CD8-positive, alpha-beta T cell (primary cell): ENCODE measurements at places on chromosomes 16 and 17. TPM values are rescaled to one million over a fixed set of nuclear protein-coding genes. Genes with fewer than 3 reads are reported as not detected.

HNF1B gene
- total RNA-seq = not detected

- DNase-seq = no peak
Observed at GRCh38 chr17:80358131-80358530, 56.8 kb upstream of the ENDOV start.

DNA sequence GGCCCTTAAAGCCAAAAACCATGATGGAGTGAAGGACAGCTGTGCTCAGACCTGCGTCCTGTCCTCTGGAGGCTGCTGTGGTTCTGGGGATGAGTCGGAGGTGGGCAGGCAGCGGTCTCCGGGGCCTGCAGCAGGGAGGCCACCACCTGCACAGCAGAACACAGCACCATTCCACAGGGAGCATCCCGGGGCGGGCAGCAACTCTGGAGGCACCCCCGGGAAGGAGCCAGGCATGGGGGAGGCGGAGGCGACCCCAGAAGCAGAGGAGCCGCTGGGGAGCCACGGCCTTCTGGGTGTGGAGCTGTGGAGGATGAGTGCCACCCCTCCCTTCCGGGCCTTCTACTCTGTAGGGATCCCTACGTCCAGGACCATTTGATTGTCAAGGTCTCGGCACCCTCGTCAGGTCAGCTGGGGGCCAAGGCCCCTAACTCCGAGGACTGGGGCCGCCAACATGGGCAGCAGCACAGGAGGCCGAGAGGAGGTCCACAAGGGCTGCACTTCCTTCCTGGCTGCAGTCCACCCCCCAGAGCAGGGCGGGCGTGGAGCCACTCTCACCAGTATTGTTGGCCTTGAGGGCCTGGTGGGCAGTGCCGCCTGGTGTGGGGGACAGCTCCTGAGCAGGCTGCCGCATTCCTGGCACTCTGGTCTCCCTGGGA, 23.8 kb downstream of the CEP131 start:
- no peak for DNase-seq

- no peak for DNase-seq
Observed at GRCh38 chr16:57638381-57638780, 10.0 kb downstream of the ADGRG1 start.

DNA sequence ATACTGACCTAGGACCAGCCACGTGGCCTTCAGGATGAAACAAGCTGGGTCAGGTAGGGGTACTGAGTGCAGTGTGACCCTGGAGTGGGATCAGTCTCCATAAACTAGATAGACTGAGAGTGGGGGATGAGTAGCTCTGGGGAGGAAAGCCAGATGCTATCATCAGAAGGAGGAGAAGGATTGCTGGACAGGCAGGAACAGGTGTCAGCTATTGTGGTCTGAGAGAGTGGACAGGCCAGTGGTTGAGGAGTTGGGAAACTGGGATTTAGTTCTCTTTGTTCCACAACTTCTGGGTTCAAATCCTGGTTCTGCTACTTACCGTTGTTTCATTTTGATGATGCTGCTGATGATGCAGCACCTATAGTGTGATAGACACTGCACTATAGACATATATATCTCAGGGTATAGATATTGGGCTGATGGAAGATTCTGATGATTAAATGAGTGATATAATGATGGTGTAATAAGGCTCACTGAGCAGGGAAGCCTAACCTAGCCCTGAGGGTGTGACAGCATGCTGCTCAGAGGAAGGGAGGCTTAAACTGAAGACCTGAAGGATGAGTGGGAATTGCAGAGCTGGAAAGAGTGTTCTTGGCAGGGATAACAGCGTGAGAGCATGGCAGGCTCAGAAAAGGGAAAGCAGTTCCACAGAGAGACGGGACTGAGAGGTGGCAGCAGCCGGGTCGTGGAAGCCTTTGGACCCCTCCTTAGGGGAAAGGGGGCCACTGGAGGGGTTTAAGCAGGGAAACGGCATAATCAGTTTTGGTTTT, 66.0 kb downstream of the SNX20 start:
- no peak for DNase-seq
